ENCODE measurements at places on chromosomes 6 and 20. TPM values are rescaled to one million over a fixed set of nuclear protein-coding genes. Genes with fewer than 3 reads are reported as not detected.

DNA sequence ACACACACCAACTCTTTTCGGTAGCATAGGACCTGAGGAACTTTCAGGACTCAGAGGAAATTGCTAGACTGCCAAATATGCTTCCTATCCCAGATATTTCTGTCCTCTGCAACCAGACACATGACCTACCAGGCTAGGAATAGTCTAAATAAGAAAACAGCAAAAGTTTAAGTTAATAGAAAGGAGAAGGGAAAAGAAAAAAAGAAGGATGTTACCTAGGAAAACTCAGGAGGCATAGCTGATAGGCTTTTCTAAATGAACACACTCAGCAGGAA is 74.6 kb downstream of the MAP3K5 start:
- no peak for DNase-seq

- DNase-seq: no peak
Measured at GRCh38 chr20:1657556-1658334, at the start of gene SIRPG. SIRPG (minus strand) TSS chr20:1657779; CDS start chr20:1657714, 65 bp downstream.

DNA sequence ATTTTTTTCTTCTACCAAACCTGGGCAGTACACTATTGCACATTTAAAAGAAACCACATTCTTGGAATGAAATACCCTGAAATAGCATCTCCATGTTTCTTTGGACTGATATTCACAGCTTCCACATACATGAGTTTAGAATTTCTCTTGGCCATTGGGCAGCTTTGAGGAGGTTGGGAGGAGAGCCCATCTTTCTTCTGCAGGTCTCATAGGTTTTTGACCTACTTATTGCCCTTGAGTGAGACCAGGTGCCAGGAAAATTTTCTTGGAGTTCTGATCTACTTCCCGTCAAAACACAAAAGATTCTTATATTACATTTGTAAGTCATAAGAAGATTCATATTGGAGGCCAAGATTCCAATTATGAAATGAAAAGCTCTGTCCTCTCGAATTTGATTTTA is 212.0 kb downstream of the IBTK start:
- no peak for DNase-seq

GRCh38 chr6:32045811-32046449 is 7.7 kb downstream of the CYP21A2 start:
- no peak for DNase-seq

DNA sequence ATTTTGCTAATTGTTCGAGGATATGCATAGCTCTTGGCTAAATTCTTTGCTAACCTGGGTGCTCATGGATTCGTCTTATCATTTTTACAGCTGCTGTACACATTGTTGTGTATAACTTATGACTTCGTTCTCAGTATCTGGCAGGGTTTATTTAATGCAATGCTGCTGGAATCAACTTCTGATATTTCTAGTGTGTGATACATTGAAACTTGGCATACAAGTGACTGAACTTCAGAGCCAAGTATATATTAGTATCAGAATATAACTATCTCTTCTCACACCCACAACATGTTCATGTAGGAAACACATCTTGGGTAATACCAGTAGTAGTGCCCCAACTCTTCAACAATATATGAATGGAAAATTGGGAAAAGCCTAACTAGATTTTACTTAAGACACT is 764.2 kb downstream of the TENT5A start:
- DNase-seq: no peak

GRCh38 chr6:110181131-110182030 is 1.2 kb downstream of the CDC40 start:
- no peak for DNase-seq

- DNase-seq: no peak
Measured at GRCh38 chr6:24931296-24931695, 4.5 kb downstream of the RIPOR2 start.

- no peak for DNase-seq
Measured at GRCh38 chr6:135030056-135030473, 24.6 kb downstream of the HBS1L start.

GRCh38 chr6:12294851-12295536 is 4.8 kb downstream of the EDN1 start:
- DNase-seq: no peak

DNA sequence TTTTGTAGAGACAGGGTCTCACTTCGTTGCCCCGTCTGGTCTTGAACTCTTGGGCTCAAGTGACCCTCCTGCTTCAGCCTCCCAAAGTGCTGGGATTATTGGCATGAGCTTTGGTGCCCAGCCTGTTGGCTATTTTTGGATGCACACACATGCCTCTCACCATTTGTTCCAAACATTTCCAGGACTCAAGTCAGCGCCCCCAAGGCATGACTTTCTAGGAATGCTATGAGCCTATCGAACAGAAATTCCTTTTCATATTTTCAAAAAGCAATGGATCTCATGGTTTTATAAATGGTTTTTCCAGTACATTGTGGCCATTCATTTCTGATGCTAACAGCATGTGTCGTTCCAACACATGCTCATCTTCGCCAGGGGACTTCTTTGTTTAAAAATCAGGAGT is 119.3 kb upstream of the NAA20 start:
- DNase-seq: no peak

DNA sequence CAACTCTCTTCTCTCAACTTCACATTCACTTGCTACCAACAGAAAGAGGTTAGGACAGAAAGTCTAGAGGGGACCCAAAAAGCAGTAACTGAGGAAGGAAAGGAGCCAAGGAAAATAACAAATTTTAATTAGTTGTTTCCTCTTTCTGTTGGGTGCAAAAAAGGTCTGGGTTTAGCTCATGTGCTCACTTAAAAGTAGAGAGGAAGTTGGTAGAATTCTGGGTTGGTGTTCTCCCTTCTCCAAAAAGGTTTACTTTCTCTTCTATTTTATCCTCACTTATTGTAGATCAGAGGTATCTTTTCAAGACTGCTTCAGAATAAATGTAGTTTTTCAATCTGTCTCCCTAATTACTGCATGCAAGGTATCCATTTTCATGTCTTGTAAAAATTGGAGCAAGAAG is 42.8 kb downstream of the MAP3K7 start:
- no peak for DNase-seq

The FERMT1 gene
- total RNA-seq: 1.1 TPM

The DUSP15 gene
- total RNA-seq: 0.84 TPM

DNA sequence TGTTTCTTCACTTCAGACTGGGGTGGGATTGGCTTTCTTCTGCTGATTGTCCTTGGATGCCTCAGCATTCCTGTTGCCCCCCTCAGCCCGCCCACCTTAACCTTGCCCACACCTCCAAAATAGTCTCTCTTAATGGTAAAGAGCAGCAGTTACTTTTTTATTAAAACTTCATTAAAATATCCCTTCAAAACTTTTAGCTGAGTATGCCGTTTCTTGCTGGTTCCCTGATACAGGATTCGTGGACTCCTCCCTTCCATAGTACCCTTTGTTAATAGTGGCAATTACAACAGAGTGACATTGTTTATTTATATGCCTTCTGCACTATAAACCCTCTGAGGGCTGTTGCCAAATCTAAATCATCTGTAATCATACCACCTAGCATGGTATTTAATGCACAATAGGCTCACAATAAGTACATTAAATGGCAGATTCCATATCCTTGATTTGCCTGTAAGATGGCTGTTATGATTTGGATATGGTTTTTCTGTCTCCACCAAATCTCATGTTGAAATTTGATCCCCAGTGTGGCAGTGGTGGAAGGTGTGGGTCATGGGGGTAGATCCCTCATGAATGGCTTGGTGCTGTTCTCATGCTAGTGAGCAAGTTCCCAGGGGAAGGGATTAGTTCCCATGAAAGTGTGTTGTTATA is 3.5 kb upstream of the MOCS1 start:
- DNase-seq: no peak

DNA sequence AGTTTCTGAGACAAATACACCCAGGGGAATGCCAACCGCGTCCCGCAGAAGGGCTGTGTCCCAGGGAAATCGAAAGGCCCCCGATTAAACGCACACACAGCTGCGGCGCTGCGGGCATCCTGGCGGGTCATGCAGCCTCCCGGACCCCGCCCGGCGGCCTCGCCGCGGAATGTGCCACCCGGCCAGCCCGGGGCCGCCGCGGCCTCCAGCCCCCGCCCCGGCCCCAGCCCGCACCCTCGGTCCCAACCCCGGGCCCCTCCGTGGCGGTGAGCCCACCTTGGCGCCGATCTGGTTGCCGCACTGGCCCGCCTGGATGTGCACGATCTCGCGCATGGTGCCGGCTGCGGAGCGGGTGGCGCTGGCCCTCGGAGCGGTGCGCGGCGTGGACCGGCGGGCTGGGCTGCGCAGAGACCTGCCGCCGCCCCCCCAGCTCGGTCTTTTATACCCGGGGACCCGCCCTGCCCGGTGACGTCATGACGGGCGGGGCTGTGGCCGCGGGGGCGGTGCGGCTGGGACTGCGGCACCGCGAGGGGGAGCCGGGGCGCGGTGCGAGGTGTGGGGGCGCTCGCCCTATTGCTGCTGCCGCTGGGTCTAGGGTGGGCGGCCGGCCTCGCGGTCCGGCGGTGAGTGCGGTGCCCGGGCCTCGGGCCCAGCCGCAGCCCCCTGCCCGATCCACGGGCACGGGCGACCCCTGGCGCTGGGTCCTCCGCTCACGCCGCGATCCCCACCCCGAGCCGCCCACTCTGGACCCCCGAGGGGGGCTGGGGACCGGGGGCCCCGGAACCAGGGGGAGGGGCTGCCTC is at the start of gene TUBB2A:
Gene TUBB2A (minus strand): TSS at position 414 of the 803 bp plus-strand sequence. CDS start 81 bp downstream, at position 333.
- peak; percentile 70 for DNase-seq

The AVP gene
- total RNA-seq: not detected

The SAMD10 gene
- 0.48 TPM for total RNA-seq

DNA sequence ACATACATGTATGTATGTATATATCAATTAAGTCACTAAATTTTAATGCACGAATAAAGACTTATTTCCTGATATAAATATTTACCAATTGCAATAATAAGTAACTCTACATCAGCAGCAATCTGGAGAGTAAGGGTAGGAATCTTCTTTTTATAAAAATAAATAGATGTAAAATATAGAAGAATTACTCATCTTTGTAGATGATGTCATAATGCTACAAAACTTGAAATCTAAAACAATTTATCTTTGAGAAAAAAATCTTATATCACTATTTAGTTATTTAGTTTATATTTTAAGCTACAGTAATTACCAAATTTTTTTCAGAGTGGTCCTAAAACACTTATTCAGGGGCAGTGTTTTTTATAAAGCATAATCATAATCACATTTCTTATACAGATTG is 351.7 kb downstream of the RIMS1 start:
- no peak for DNase-seq

GRCh38 chr20:49966861-49967260 is 15.9 kb upstream of the SNAI1 start:
- DNase-seq: no peak

Measured in omental fat pad (tissue), 4 donors.